ENCODE measurements at places on chromosomes 3 and 15. TPM values are rescaled to one million over a fixed set of nuclear protein-coding genes. Genes with fewer than 3 reads are reported as not detected.

The HYKK gene
- 4.4 TPM for total RNA-seq

The GMNC gene
- total RNA-seq = 4.4 TPM

The STARD5 gene
- 2.2 TPM for total RNA-seq

The SPTSSB gene
- 0.57 TPM for total RNA-seq

The IGDCC3 gene
- total RNA-seq = 0.43 TPM

The SMAD6 gene
- 16.2 TPM for total RNA-seq

The ADAMTS7 gene
- total RNA-seq = 32.1 TPM

The CCDC51 gene
- 13.3 TPM for total RNA-seq

The ALG1L2 gene
- not detected for total RNA-seq

The ITIH1 gene
- not detected for total RNA-seq

The LRRC31 gene
- not detected for total RNA-seq

The TMOD2 gene
- total RNA-seq = 9.5 TPM

The STRIT1 gene
- total RNA-seq = 0.84 TPM

DNA sequence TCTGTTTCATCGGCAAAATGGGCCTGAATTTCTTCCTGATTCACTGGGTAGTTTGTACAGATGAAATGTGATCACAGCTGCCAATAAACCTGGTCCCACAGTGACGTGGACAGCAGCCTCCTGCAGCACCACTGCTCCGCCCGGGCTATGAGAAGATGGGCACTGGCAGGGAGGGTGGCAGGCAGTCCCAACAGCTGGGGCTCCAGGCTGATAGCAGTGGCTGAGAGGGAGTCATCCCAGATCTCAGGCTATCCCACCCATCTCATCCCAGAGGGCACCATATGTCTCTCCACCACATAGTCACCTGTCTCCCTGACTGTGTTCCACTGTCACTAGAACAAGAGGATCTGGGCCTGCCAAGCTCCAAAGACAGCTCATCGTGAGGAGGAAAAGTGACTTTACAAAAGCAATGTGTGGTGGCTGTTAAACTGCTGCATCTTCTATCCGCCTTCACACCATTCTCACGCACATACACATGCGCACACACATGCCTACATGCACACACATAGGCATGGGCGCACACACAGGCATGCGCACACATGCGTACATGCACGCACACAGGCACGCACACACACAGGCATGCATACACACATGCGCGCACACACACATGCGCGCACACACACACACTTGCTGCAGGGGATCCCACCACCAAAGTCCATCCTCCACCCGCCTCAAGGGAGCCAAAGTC lies 46.2 kb downstream of the RGMA start:
- no peak for DNase-seq

- no peak for DNase-seq
Observed at GRCh38 chr3:151818361-151818760, 4.4 kb downstream of the AADAC start.

DNA sequence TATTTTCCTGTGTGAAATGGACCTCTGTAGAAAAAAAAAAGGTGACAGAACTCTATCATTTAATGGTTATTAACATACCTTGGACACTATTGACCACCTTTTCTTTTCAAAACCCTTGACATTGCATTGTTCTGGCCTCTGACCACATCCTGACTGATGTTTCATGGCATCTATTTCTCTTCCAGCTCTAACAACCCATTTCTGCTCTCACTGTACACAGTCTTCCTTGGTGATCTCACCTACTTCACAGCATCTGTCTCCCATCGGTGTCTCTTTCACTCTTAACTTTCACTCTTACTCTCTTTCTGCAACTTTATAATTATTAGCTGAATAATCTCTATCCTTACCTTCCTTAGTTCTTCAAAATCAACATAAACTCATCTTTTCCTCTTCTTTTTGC lies 217.4 kb upstream of the CD96 start:
- DNase-seq = no peak

DNA sequence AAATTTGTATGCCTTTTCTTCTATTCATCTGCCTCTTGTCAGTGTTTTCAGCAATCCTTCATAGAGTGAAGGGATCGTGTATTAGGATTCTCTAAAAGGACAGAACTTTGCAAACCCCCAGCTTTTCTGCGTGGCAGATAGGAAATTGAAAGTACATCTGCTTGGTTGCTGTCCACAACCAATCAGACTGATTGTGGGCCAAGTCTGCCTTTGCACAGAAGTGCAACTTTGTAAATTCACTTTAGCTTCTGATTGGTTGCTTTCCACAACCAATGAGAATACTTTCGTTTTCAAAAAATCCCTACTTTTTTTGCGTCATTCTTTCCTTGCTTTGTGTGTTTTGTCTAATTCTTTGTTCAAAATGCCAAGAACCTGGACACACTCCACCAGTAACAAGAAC lies 847.4 kb downstream of the FHIT start:
- no peak for DNase-seq

DNA sequence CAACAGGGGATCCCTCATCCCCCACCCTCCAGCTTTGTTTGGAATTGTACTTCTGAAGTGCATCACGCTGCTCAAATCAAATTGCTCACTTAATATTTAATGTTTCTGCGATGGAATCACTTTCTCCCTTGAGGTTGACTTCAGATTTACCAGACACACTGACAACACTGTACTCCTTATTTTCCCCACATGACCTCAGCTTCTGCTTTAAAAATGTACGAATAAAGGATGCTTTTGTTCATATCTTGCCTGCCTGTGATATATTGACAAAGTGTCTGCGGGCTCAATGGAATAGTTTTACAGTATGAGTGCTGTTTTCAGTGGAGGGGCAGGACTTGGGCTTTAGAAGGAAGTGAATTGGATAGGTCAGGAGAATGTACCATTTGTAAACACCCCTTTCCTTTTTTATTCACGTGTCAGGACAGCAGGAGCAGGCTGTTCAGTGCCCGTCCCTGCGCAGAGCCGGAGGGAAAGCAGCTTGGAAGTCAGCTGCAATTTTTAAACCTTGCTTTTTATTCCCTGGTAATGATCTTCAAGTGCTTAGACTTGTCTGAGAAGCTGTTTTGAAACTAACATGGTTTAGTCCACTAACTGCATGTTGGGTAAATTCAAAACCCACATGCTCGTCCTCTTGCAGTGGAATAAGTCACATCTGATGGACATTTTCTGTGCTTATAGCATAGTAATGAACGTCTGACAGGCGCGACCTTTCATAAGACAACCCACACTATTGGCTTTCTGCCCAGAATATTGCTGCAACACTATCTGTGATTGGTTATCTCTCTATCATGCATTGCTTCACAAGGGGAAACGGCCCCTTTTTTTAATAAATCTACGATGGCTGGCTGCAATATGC lies 29.9 kb downstream of the MBNL1 start:
- peak; percentile 45 for DNase-seq

- DNase-seq = no peak
Observed at GRCh38 chr15:70014860-70015490, 82.7 kb downstream of the TLE3 start.

GRCh38 chr3:158911586-158911985 lies 109.7 kb downstream of the MFSD1 start:
- no peak for DNase-seq

- DNase-seq = no peak
Observed at GRCh38 chr15:85482894-85483293, 102.5 kb downstream of the AKAP13 start.

DNA sequence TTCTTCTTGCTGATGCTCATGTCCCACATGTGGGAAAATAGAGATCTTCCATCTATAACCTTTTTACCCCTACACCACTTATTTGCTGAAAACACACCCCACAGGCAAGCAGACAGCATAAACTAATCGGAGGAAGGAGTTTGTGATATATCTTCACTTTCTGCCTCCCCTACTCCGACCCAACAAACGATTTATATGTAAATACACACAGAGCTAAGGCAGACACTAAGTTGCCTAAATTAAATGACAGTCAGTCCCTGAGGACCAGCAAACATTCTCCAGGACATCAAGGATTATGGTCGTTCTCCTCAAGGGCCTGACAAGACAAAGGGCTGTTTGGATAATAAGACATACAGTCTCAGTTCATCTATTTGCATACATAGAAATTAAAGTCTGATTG lies 552.5 kb downstream of the ROBO1 start:
- DNase-seq = no peak

GRCh38 chr3:50673931-50674330 lies 796 bp upstream of the DOCK3 start:
- no peak for DNase-seq

GRCh38 chr3:197021729-197022404 lies 7.8 kb downstream of the MELTF start:
- no peak for DNase-seq

DNA sequence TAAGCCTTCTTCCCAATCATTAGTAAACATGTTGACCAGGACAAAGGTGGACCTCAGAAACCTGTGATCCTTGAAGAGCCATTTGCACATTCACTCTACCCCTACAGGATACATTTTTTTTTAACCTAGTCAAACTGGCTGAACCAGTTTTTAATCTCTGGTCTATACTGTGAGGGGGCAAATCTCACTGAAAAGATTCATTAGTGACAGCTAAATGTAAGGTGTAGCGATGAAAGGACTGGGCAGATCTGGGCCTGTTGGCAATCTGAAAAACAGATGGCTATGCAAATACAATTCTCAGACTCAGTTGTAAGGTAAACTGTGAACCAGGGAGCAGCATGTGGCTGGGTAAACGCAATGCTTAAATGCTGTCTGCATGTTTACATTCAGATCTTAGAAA lies 75.6 kb upstream of the SNTN start:
- no peak for DNase-seq

GRCh38 chr15:36449084-36449661 lies 130.3 kb upstream of the CDIN1 start:
- no peak for DNase-seq

DNA sequence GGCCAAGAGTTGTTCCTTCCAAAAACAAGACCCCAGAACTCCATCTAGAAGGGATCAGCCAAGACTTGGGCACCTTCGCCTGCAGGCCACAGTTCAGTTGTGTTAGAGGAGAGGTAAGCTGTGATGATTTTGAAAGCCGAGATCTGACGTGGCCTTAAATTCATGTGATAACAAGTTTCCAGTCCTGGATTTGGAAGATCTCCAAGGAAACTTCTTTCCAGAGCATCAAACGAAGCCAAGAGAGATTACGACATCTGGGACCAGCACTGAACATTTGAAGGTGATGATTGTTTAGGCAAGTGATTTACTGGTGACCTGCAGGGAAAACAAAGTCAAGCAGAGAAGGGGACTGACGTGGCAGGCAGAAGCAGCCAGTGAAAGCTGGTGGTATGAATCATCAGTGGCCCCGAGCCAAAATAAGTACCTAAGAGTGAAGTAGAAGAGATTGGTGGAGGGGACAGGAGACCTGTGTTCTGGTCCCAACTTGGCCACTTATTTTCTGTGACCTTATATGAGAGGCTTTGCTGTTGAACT lies 339.0 kb upstream of the PROK2 start:
- no peak for DNase-seq

DNA sequence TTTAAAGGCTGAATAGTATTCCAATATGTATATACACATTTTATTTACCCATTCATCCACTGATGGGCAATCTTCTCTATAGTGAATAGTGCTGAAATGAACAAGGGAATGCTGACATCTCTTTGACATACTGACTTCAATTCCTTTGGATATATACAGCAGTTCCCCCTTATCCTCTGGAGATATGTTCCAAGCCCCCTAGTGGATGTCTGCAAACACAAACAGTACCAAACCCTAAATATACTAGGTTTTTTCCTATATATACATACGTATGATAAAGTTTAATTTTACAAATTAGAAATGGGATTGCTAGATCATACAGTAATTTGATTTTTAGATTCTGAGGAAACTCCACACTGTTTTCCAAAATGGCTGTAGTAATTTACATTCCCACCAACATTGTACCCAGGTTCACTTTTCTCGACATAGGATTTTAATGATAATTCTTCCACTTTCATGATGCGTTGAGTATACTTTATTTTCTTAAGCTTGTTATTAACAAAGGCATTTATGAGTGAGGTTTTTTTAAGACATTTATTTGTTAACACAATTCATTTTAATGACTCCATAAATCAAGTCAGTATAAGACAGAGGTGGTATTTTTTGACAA lies 38.2 kb downstream of the VPS13C start:
- no peak for DNase-seq

DNA sequence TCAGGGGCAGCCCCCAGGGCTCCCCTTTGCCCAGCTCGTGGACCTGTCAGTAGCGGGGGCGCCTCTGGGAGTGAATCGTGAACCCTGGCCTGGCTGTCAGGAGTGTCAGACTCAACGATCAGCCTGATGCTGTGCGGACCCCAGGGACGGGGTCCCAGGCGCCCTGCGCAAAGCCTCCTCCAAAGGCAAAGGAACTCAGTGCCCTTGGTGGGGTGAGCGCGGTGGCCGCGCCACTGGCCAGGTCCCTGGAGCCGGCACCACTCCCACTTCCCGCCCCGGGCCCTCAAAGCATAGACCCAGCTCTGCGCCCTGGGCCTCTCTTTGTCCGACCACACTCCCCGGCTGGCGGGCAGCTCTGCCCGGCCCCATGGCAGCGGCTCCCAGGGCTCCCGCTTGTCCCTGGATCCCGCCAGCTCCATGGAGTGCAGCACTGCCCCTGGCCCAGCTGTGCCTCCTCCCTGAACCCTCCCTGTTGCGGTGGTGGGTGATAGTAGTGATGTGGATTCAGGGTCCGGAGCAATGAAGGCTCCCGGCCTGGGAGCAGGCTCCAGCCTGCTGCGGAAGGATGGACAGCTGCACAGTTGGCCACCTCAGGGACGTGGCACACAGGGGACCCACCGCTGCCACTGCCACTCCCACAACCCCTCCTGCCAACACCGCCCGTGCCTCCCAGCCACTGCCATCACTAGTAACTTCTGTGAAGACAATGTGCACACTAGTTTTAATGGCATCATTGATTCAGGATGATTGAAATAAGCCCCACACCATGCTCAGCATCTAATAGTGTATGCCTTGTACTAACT lies 263.8 kb downstream of the ZBBX start:
- no peak for DNase-seq

DNA sequence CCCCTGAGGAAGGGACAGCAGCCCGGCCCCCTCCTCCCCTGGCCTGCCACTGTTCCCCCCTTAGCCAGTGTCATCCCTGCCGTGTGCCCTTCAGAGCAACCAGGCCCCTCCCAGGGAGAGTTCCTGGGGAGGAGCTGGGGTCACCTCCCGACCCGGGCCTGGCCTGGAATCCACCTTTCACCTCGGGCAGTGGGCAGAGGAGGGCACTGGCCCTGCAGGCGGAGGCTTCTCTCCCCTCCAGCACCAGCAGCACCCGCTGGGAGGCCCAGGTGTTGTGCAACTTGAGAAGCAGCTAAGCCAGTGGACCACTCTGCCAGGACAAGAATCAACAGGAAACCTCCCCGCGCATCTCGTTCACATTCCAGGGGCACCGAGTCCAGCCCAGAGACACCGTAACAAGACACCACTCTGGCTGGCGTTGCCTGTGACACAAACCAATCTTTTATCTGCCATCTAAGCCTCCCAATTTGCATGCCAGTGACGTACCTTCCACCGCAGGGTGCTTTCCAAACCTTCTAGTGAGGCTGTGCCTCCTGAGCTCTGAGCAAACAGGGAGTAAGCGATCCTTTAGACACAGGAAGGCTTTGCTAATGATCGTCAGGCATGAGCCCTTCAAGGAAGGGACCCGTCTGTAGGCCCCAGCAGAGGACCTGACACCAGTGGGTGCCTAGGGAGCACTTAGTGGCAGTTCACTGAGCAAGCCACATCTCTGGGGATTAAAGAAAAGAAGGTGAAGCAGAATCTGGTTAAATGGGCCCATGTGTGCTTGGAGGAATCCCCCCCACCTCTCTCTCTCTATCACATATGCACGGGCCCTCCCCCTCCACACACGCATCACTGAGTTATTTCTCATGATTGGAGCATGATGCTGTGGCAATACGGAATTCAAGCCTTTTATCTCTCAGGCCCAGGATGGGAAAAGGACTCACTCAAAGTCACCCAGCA lies 98.9 kb upstream of the TLE3 start:
- DNase-seq = peak; percentile 59

- no peak for DNase-seq
Observed at GRCh38 chr3:123361071-123361470, 87.8 kb downstream of the ADCY5 start.

GRCh38 chr3:72720566-72720965 lies 127.7 kb downstream of the SHQ1 start:
- no peak for DNase-seq

Measured in Right ventricle myocardium inferior (tissue), 1 donor.